ENCODE measurements at places on chromosomes 11 and 22.

GRCh38 chr11:65310215-65310614 is 4.5 kb upstream of the CDC42EP2 start:
- DNase-seq: no peak

DNA sequence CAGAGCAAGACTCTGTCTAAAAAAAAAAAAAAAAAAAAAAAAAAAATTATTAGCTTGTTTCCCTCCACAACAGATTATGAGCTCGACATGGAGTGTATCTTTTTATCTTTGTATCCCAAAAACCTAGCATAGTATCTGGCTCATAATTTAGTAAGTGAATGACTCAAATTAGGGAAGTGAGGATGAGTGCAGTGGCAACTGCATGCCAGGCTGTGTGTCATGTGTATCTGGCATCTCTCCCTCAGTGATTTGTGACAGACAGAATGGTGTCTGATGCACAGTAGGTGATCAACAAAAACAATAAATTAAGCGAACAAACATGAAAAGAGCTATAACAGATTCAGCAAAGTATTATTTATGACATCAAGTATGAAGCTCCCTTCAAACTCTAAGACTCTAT is 7.2 kb downstream of the STK33 start:
- DNase-seq: no peak

- no peak for DNase-seq
Observed at GRCh38 chr11:16082095-16083055, 274.0 kb downstream of the SOX6 start.

DNA sequence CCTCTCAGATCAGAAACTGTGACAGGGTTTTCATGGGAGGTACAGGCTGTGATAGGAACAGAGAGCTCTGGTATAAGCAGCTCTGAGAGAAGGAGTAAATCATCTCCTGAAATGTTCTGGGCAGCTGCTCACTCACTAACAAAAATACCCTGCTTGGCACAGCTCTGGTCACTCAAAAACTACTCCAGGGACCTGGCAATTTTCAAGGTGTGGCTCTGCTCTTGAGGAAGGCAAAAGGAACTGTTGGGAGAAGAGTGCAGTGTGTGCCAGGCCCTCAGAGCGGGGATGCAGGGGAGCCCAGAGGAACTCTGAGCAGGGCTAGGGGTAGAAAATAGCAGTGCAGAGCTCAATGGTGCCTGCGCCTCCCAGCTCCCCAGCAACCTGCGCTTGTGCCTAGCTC is 180.5 kb upstream of the ZBED5 start:
- DNase-seq: no peak

DNA sequence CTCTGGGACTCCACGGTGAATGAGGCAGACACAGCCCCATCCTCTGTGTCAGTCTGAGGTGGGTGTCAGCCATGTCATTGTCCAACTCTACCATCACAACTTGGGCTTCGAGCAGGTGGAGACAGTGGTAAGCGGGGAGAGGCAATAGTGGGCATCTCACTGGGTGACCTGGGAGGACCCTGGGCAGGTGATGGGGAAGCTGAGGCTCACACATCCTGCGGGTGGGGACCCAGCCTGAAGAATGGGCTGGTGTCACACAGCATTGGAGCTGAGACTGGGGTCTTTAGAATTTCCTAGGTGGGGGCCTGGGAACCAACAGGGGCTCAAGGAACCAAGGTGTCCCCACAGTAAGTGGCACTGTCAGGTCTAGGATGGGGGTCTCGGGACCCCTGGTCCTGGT is 7.0 kb upstream of the SMARCB1 start:
- DNase-seq: no peak

- DNase-seq: no peak
Observed at GRCh38 chr11:73519266-73519665, 78.6 kb downstream of the FAM168A start.

- peak; percentile 53 for DNase-seq
Observed at GRCh38 chr22:26671317-26672059, 14.1 kb downstream of the MIAT start.

- DNase-seq: no peak
Observed at GRCh38 chr11:35859301-35859700, 84.6 kb upstream of the LDLRAD3 start.

DNA sequence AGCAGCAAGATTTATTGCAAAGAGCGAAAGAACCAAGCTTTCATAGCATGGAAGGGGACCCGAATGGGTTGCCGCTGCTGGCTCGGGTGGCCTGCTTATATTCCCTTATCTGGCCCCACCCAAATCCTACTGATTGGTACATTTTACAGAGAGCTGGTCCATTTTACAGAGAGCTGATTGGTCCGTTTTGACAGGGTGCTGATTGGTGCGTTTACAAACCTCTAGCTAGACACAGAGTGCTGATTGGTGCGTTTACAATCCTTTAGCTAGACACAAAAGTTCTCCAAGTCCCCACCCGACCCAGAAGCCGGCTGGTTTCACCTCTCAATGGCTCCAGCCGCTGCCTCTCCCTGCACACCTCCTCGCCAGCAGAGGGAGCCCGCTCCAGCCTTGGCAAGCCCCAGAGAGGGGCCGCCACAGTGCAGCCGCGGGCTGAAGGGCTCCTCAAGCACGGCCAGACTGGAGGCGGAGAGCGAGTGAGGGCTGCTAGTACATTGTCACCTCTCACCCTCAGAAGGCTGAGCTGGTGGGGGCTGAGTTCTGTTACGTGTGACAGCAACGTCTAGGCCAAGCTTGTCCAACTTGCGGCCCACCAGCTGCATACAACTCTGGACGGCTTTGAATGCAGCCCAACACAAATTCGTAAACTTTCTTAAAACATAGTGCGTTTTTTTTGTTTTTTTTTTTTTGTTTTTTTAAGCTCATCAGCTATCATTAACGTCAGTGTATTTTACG is 8.7 kb downstream of the PTH start:
- DNase-seq: peak; percentile 56

DNA sequence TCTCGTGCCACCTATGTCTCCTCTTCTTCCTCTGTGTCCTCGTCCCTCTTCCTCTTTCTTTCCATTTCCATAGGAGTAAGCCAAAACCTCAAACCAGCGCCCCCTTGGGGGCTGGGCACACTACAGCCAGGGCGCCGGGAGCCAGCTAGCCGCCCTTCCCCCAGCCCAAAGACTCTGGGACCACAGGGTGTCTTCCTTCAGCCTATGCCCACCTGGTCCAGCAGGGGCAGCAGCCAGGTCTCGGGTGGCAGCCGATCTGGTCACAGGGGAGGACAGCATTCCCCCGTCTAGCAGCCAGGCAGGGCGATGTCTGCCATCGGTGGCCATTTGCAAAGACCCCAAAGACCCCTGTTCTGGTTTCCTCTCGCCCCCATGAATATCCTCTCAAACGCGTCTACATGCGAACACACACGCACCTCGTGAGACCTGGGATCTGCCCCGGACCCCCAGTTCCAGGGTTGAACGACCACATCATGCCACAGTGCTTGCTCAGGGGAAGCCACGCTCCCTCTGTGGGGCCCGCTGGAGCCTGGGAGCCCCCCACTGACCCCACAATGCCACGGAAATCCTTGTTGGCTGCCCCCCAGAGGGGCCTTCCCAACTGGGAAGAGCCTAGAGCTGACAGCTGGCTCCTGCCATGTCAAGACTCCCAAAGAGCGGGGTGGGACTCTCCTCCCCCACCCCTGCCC is 546.0 kb upstream of the CCDC179 start:
- no peak for DNase-seq

DNA sequence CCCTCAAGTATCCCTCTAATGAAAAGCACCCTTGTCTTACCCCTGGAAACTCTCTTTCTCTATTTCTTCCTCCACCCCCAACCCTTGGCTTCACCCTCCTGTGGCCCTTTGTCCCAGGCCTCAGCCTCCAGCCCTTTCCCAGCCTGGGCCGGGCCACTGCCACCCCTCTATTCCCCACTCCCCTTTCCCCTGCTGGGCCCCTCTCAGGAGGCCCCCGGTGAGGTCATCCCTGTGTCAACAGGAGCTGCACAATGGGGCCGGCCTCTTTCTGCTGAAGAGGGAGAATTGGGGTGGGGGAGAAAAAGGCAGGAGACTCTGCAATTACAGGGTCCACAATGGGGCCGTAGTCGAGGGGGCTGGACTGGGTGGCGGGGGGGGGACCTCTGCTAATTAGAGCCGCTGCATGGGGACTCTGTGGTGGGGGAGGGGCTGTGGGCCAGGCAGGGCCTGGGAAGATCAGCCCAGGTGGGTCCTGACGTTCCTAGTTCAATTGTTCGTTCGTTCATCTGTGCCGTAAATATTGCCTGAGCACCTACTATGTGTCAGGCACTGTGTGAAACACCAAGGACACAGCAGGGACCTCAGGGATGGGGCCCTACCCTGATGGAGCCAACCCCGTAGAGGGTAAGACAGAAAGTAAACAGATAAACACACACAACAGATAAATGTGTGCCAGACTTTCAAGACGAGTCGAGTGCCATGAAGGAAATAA is 18.5 kb upstream of the MPPED1 start:
- DNase-seq: no peak

All from activated T-cell treated with anti-CD3 and anti-CD28 coated beads for 24 hours (primary cell).